ENCODE measurements at places on chromosomes 13 and 19.

DNA sequence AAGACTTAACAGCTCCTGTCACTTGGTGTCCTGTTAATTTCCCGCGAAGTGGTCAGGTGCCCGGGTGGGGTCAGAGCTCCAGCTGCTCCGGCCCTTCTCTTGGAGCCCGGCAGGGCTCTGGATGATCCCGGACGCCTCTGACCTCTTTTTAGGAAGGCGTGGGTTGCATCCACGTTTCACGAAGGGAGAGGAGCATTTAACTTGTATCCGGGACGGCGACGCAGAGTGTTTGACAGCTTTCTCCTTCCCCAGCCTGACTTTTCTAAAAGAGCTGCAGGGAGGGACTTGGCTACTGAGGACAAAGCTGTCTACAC, 656 bp downstream of the ZNF155 start:
- no peak for DNase-seq

DNA sequence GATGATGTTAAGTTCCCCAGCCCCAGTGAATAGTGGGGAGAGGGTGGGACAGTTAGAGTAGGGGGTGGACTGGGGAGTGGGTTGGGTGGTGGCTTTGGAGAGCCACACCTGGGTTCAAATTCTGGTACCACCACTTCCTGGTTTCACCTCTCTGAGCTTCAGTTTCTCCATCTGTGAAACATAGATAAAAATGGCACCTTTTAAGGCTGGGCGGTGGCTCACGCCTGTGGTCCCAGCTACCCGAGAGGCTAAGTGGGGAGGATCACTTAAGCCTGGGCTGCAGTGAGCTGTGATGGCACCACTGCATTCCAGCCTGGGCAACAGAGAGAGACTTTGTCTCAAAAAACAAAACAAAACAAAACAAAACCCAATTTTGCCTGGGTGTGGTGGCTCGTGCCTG, 5.9 kb downstream of the VAV1 start:
- DNase-seq, result no peak

- no peak for DNase-seq
These were observed 106.7 kb downstream of the KDM4B start for GRCh38 chr19:5075597-5075996.

DNA sequence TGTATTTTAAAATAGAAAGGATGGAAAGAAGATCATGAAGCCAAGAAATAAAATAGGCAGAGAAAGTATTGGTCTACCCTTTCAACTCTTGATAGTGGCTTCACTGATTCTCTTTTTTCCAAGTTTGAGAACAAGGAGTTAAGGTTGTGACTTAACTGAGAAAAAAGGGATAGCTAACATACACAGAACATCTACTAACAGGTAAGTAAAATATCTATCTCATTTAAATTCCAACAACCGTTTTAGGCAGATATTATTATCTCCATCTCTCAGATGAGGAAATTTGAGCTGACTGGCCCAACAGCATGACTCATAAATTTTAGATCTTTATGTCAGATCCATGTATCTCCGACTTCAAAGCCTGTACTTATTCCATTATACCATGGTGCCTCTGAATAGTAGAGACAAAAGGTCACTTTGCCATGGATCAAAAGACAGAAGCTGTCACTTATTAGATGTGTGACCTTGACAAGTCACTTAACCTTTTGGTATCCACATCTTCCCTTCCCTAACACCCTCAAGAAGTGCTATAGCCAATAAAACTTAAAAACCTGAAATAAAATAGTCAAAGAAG, 152.1 kb downstream of the DACH1 start:
- DNase-seq, result no peak

DNA sequence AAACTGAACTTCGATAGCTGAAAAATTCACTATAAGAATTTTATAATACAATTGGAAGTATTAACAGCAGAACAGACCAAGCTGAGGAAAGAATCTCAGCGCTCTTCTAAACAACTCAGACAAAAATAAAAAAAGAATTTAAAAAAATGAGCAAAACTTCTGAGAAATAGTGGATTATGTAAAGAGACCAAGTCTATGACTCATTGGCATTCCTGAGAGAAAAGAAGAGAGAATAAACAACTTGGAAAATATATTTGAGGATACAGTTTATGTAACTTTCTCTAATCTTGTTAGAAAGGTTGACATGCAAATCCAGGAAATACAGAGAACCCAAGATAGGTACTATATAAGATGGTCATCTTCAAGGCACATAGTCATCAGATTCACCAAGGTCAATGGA, 25.4 kb downstream of the SLC25A15 start:
- DNase-seq, result no peak

All from breast epithelium (tissue), 4 donors.